ENCODE measurements at places on chromosomes 1 and 21. TPM values are rescaled to one million over a fixed set of nuclear protein-coding genes. Genes with fewer than 3 reads are reported as not detected.

Gene NBPF3
- 23.6 TPM for total RNA-seq

Gene NTNG1
- total RNA-seq = not detected

Gene CPT2
- total RNA-seq = 32.2 TPM

Gene TDRD5
- not detected for total RNA-seq

Gene BLACAT1
- total RNA-seq = 13.5 TPM

Gene NECTIN4
- 9.0 TPM for total RNA-seq

Gene GJA8
- total RNA-seq = not detected

Gene OR2AK2
- total RNA-seq = not detected

- no peak overlapping the region for H3K27ac ChIP-seq
- no peak overlapping the region for H3K4me3 ChIP-seq
- H3K4me1 ChIP-seq = peaks cover 8% of the 10 kb centered on the region
- DNase-seq = no peak
- H3K36me3 ChIP-seq = no peaks in the 10 kb centered on the region
Measured at GRCh38 chr1:10022656-10023055, 10.1 kb upstream of the UBE4B start.

- H3K4me1 ChIP-seq = no peaks in the 10 kb centered on the region
- no peaks in the 10 kb centered on the region for H3K36me3 ChIP-seq
- no peak overlapping the region for H3K4me3 ChIP-seq
Measured at GRCh38 chr21:37220433-37220980, 46.6 kb downstream of the VPS26C start.

GRCh38 chr1:95035536-95035935 is 37.2 kb downstream of the ALG14 start:
- peaks cover 32% of the 10 kb centered on the region for H3K4me1 ChIP-seq
- no peaks in the 10 kb centered on the region for H3K36me3 ChIP-seq
- H3K27me3 ChIP-seq = no peaks in the 10 kb centered on the region
- DNase-seq = peak; percentile 59
- no peak overlapping the region for H3K27ac ChIP-seq

- H3K36me3 ChIP-seq = no peaks in the 10 kb centered on the region
- no peaks in the 10 kb centered on the region for H3K4me1 ChIP-seq
- no peaks in the 10 kb centered on the region for H3K27me3 ChIP-seq
Measured at GRCh38 chr1:4851385-4852065, 197.1 kb downstream of the AJAP1 start.

GRCh38 chr1:185556561-185556960 is 177.6 kb upstream of the HMCN1 start:
- no peak for DNase-seq
- H3K27ac ChIP-seq = no peak overlapping the region
- no peaks in the 10 kb centered on the region for H3K36me3 ChIP-seq
- H3K4me3 ChIP-seq = no peak overlapping the region
- no peaks in the 10 kb centered on the region for H3K4me1 ChIP-seq

GRCh38 chr1:93288558-93288957 is 57.1 kb upstream of the DR1 start:
- DNase-seq = no peak
- H3K4me3 ChIP-seq = no peak overlapping the region
- no peaks in the 10 kb centered on the region for H3K27me3 ChIP-seq
- no peak overlapping the region for H3K27ac ChIP-seq

DNA sequence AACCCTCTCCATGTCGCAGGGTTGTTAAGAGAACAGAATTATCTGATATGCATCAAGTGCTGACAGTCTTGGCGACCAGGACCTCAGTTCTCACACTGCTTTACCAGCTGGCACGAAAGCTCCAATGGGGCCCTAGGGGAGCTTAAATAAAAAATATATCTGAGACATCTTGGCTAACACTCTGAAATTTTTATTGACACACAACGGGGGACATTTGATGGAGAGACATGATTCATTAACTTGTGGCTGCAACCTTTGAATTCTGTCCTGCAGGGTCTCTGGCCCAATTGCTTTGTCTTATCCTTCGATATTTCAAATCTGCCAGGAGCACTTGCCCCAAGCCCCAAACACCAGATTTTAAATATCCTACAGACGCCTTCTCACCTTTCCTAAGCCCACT is 567.0 kb downstream of the AJAP1 start:
- H3K27me3 ChIP-seq = peaks cover 29% of the 10 kb centered on the region
- no peaks in the 10 kb centered on the region for H3K4me1 ChIP-seq
- no peak for DNase-seq
- no peaks in the 10 kb centered on the region for H3K36me3 ChIP-seq

- H3K36me3 ChIP-seq = no peaks in the 10 kb centered on the region
- DNase-seq = no peak
- no peak overlapping the region for H3K27ac ChIP-seq
- H3K4me1 ChIP-seq = no peaks in the 10 kb centered on the region
- no peak overlapping the region for H3K4me3 ChIP-seq
Measured at GRCh38 chr1:80994934-80995333, 805.8 kb upstream of the ADGRL2 start.

GRCh38 chr1:230243583-230244353 is 176.7 kb downstream of the GALNT2 start:
- no peak overlapping the region for H3K4me3 ChIP-seq
- no peaks in the 10 kb centered on the region for H3K4me1 ChIP-seq
- DNase-seq = no peak
- H3K27me3 ChIP-seq = no peaks in the 10 kb centered on the region
- H3K36me3 ChIP-seq = no peaks in the 10 kb centered on the region

GRCh38 chr21:42463861-42464515 is 32.0 kb downstream of the RSPH1 start:
- H3K4me3 ChIP-seq = no peak overlapping the region
- no peaks in the 10 kb centered on the region for H3K36me3 ChIP-seq
- no peak for DNase-seq
- no peak overlapping the region for H3K27ac ChIP-seq
- H3K4me1 ChIP-seq = peaks cover 47% of the 10 kb centered on the region

- no peaks in the 10 kb centered on the region for H3K4me1 ChIP-seq
- DNase-seq = no peak
- no peak overlapping the region for H3K4me3 ChIP-seq
- H3K36me3 ChIP-seq = no peaks in the 10 kb centered on the region
- H3K27me3 ChIP-seq = no peaks in the 10 kb centered on the region
- H3K27ac ChIP-seq = no peak overlapping the region
Measured at GRCh38 chr1:24639094-24639493, 4.0 kb upstream of the SRRM1 start.

GRCh38 chr1:205456383-205456867 is 580 bp upstream of the BLACAT1 start:
- peak overlapping the region; percentile 47 for H3K4me3 ChIP-seq
- no peaks in the 10 kb centered on the region for H3K36me3 ChIP-seq
- H3K4me1 ChIP-seq = peaks cover 10% of the 10 kb centered on the region
- no peak for DNase-seq
- peaks cover 58% of the 10 kb centered on the region for H3K27me3 ChIP-seq

GRCh38 chr1:231690059-231690458 is 63.5 kb downstream of the DISC1 start:
- H3K27ac ChIP-seq = no peak overlapping the region
- DNase-seq = no peak
- no peaks in the 10 kb centered on the region for H3K4me1 ChIP-seq
- no peak overlapping the region for H3K4me3 ChIP-seq
- no peaks in the 10 kb centered on the region for H3K27me3 ChIP-seq

DNA sequence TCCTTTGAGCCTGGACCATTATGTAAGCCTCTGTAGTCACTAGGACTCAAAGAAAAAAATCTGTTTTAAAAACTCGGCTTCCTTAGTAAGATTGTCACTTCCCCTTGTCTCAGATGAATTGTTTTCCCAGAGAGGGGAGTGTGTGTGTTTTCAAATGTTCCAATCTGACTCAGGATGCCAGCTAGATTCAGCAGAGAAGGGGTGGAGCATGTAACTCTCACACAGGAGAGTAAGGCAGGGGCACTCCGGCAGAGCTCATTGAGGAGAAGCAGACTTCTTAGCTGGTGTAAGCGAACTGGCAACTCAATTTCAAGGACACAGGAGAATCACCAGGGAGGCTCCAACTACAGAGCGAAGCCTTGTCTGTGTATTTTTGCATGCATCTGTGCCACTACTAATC is 623.2 kb downstream of the LMO4 start:
- no peak for DNase-seq
- H3K36me3 ChIP-seq = no peaks in the 10 kb centered on the region
- H3K27ac ChIP-seq = no peak overlapping the region
- no peaks in the 10 kb centered on the region for H3K4me1 ChIP-seq
- H3K4me3 ChIP-seq = no peak overlapping the region

DNA sequence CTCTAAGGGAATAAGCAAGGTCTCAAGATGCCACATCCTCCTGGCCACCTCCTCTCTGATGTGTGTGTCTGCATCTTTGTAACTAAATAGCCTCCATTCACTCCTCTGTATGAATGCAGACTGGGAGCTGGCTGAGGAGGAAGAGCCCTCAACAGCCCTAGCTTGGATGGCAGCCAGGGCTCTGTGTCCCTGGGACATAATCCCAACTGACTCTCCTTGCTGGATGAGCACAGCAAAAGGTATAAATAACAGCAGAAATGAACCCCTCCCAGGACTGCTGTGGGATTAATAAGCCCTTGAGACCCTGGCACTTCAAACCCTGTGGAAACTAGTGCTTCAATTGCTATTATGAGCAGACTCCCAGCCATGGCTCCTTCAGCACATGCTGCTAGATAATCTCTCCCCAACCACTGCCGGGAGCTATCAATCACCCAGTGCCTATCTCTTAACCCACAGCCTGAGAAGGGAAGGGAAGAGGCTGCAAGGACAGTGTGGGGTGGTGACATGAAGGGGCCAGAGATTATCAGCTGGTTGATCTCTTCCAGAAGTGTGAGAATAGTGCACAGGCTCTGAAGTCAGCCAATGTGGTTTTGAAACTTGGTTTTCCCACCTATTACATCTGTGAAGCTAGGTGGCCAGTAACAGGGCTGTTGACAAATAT is 152.2 kb downstream of the TNR start:
- no peaks in the 10 kb centered on the region for H3K4me1 ChIP-seq
- no peaks in the 10 kb centered on the region for H3K36me3 ChIP-seq
- H3K4me3 ChIP-seq = no peak overlapping the region
- no peak for DNase-seq
- H3K27me3 ChIP-seq = no peaks in the 10 kb centered on the region

- no peak for DNase-seq
- no peak overlapping the region for H3K4me3 ChIP-seq
- H3K27ac ChIP-seq = no peak overlapping the region
- no peaks in the 10 kb centered on the region for H3K4me1 ChIP-seq
- no peaks in the 10 kb centered on the region for H3K36me3 ChIP-seq
Measured at GRCh38 chr1:103949779-103950178, 200.1 kb downstream of the AMY1C start.

- H3K36me3 ChIP-seq = no peaks in the 10 kb centered on the region
- no peak overlapping the region for H3K27ac ChIP-seq
- no peaks in the 10 kb centered on the region for H3K4me1 ChIP-seq
- H3K27me3 ChIP-seq = peaks cover 8% of the 10 kb centered on the region
- DNase-seq = no peak
- H3K4me3 ChIP-seq = no peak overlapping the region
Measured at GRCh38 chr1:175070818-175071217, 3.2 kb downstream of the TNN start.

- DNase-seq = no peak
- H3K4me1 ChIP-seq = peaks cover 50% of the 10 kb centered on the region
Measured at GRCh38 chr1:51651552-51651942, 34.7 kb downstream of the OSBPL9 start.

GRCh38 chr1:208497866-208498541 is 253.8 kb upstream of the PLXNA2 start:
- H3K4me3 ChIP-seq = no peak overlapping the region
- H3K27me3 ChIP-seq = peaks cover 20% of the 10 kb centered on the region
- no peaks in the 10 kb centered on the region for H3K36me3 ChIP-seq
- no peak for DNase-seq

DNA sequence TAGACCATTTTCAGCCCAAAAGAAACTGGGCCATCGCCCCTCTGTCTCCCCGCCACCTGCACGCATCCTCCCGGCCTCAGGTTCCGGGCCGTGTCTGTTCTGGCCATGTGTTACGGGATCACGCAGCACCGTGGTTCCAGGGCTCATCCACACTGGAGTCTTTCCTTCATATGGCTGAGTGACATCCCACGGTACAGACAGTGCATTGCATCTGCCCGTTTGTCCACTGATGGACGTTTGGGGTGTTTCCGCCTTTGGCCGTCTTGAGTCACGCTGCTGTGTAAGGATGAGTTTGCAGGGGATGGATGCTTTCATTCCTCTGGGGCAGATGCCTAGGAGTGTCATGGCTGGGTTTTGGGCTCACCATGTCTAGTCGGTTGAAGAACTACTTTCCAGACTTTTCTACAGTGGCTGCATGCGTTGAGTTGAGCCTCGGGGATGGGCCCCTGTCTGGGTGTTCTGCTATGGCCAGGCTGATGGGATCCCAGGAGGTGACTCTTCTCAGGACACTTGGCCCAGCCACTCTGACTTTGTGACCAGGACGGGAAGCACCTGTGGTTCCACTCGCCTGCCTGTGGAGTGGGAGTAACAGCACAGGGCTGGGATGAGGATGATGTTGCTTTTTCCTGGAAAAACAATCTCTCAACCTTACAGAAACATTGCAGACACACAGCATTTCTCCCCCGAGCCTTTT is 16.8 kb downstream of the RRP1 start:
- H3K27ac ChIP-seq = no peak overlapping the region
- H3K36me3 ChIP-seq = no peaks in the 10 kb centered on the region
- H3K4me3 ChIP-seq = no peak overlapping the region
- no peaks in the 10 kb centered on the region for H3K27me3 ChIP-seq

- no peaks in the 10 kb centered on the region for H3K27me3 ChIP-seq
- no peaks in the 10 kb centered on the region for H3K4me1 ChIP-seq
- no peaks in the 10 kb centered on the region for H3K36me3 ChIP-seq
- H3K4me3 ChIP-seq = no peak overlapping the region
- no peak overlapping the region for H3K27ac ChIP-seq
Measured at GRCh38 chr1:165218731-165219130, 137.8 kb downstream of the LMX1A start.

GRCh38 chr1:186435336-186435735 is 25.6 kb downstream of the PDC start:
- H3K4me1 ChIP-seq = peaks cover 5% of the 10 kb centered on the region
- H3K27me3 ChIP-seq = no peaks in the 10 kb centered on the region
- no peak for DNase-seq
- no peaks in the 10 kb centered on the region for H3K36me3 ChIP-seq

DNA sequence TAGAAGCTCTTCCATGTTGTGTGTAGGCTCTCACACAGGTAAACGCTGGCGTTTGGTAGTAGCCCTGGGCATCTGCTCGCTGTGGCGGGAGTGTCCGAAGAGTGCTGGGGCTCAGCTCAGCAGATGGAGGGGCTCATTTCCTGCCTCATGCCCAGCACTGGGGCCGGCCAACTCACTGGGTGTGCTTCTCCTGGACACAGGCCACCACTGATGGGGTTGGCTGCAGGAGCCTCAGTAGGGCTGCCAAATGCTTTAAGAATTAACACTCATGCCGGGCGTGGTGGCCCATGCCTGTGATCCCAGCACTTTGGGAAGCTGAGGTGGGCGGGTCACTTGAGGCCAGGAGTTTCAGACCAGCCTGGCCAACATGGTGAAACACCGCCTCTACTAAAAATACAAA is 20.9 kb downstream of the UQCRHL start:
- H3K4me3 ChIP-seq = no peak overlapping the region
- H3K27me3 ChIP-seq = no peaks in the 10 kb centered on the region
- peaks cover 33% of the 10 kb centered on the region for H3K4me1 ChIP-seq
- DNase-seq = peak; percentile 61
- H3K27ac ChIP-seq = peak overlapping the region; percentile 74
- H3K36me3 ChIP-seq = no peaks in the 10 kb centered on the region

GRCh38 chr1:219027146-219027673 is 146.5 kb upstream of the LYPLAL1 start:
- no peaks in the 10 kb centered on the region for H3K27me3 ChIP-seq
- DNase-seq = no peak
- no peaks in the 10 kb centered on the region for H3K4me1 ChIP-seq

Data from PC-9 (cell line).